ENCODE measurements at places on chromosomes 11 and 22.

DNA sequence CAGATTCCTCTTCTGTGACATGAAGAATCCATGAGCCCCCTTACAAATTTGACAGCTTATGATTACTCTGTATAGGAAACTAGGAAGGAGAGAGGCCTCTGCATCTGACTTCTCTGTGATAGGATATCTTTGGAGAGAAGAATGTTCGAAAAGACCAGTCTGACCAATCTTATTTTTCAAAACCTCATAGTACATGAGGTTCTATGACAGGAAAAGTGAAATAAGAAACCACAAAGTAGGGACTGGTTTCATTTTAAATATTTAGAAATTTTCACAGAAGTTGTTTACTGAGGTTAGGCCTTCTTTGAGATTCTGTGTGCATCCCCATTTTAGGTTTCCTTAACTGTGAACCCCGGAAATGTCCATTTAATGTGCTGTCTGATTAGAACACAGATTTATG is 2.1 kb upstream of the OR4X1 start:
- no peak for DNase-seq

- DNase-seq, result no peak
Observed at GRCh38 chr11:116454020-116454645, 318.7 kb downstream of the BUD13 start.

DNA sequence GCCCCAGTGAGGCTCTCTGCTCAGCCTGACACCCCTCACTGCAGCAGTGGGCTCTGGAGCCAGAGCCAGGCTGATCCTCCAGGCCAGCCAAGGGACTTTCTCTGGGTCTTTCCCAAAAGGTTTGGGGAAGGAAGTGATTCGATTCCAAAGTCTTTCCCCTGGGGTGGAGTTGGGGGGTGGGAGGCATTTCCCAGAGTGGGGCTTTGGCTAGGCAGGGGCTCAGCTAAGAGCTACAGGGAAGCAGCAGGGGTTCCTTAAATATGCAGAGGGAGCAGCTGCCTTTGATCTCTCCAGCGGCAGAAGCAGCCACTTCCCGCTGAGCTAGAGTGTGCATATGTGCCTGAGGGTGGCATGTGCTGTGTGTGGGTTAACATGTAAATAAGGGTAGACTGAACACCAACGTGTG is 192.9 kb downstream of the INSC start:
- no peak for DNase-seq

DNA sequence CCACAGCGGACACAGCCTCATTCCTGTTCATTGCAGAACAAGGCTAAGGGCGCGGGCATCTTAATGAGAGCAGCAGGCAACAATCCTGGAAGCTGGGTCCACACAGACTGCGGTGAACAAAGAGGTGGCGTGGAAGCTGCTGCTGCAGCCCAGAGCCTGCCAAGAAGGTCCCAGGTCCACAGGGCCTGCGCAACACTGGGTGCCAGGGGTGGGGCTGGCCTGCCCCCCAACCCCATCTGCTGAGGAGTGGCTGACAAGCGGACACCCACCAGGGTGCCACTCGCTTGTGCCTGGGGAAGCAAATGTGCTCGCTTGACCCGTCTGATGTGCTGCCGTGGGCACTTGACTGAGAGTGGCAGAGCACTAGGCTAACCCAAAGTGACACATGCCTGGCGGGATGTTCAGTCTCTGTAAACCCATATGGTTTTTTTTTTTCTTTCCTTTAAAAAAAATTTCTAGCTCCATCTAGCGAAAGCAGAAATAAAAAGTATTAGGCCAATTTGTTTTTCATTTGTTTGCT is 83.2 kb upstream of the PITPNB start:
- no peak for DNase-seq

DNA sequence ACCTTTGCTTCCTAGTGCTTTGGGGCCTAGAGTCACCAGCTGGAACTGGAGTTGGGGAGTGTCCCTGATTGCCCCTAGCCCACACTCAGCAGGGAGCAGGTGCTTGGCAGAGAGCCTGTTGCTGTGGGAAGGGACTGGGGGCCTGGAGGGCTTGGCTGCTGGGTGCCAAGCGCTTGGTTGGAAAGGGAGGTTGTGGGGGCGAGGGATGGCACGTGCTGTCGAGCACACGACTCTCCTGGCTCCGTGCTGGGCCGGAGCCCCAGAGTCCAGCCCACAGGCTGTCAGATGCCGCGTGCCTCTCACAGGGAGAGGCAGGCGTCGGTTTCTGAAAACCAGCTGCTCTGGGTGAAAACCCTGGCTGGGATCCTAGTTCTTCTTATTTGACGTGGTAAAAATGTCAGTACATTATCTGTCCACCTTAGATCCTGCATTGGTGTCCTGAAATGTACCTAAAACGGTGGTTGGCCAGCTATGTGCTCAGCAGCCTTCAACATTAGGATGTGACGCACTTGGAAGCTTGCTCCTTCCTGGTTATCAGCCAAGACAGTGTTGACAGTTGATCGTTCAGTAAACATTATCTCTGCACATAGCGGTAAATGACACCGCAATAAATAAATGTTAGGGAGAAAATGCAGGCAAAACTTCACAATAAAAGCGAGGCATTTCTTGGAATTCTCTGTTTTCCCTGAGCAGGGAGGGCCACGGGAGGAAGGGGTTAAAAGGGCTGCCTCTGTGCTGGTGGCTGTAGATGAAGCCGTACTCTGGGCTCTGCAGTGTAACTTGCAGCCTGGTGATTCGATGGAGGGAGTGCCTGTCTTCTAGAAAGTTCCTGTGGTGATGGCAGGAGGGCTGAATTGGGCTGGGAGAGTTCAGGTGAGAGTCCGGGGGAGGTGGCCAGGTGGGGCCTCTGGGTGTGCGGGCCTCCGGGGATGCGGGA is 29.2 kb downstream of the GRAMD4 start:
- no peak for DNase-seq
